ENCODE measurements at places on chromosomes 13 and 19.

DNA sequence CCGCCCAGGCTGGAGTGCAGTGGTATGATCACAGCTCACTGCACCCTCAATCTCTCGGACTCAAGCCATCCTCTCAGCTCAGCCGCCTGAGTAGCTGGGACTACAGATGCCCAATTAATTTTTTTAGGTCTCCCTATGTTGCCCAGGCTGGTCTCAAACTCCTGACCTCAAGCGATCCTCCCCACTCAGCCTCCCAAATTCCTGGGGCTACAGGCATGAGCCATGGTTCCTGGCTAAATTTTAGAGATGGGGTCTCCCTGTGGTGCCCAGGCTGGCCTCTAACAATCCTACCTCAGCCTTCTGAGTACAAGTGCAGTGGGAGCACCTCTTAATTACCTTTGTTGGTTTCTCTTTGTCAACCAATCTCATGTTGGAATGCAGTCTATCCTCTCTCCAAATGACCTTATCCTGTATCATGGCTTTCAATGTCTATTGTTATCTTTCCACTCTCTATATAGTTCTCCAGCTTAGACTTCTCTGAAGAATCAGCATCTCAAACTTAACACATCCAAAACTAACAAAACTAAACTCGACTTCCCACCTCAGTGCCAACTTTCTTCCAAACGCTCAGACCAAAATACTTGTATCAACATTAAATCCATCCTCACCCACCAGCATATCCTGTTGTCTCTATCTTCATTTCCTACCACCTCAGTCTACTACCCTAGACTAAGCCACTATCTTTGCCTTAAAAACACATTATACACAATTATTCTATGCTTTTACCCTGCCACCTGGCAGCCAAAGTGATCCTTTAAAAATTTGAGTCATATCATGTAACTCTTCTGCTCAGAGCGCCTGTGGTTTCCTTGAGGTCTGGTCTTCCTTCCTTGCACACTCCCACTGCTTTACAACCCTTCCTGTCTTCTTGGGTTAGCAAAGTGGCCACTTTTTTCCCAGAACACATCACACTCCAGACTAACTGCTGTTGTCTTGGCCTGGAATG, 6.7 kb downstream of the TPT1 start:
- peaks cover 16% of the 10 kb centered on the region for H3K36me3 ChIP-seq
- H3K27ac ChIP-seq: no peak overlapping the region
- H3K4me3 ChIP-seq: no peak overlapping the region
- no peak for DNase-seq
- H3K27me3 ChIP-seq: no peaks in the 10 kb centered on the region

GRCh38 chr19:46551164-46551563, 50.0 kb upstream of the CALM3 start:
- H3K4me1 ChIP-seq: no peaks in the 10 kb centered on the region
- no peaks in the 10 kb centered on the region for H3K36me3 ChIP-seq
- no peak overlapping the region for H3K27ac ChIP-seq

- no peak overlapping the region for H3K27ac ChIP-seq
- no peaks in the 10 kb centered on the region for H3K4me1 ChIP-seq
- no peaks in the 10 kb centered on the region for H3K36me3 ChIP-seq
- H3K4me3 ChIP-seq: no peak overlapping the region
Observed at GRCh38 chr13:44974056-44974793, 15.0 kb downstream of the NUFIP1 start.

GRCh38 chr19:45560686-45561085, 23.9 kb downstream of the OPA3 start:
- peaks cover 8% of the 10 kb centered on the region for H3K36me3 ChIP-seq
- H3K4me3 ChIP-seq: no peak overlapping the region
- peaks cover 11% of the 10 kb centered on the region for H3K4me1 ChIP-seq
- no peak for DNase-seq
- H3K27ac ChIP-seq: no peak overlapping the region

GRCh38 chr13:24863748-24864540, 100.0 kb downstream of the RNF17 start:
- no peak for DNase-seq
- H3K27ac ChIP-seq: no peak overlapping the region
- H3K4me3 ChIP-seq: no peak overlapping the region
- H3K4me1 ChIP-seq: no peaks in the 10 kb centered on the region

- H3K4me3 ChIP-seq: no peak overlapping the region
- H3K27ac ChIP-seq: no peak overlapping the region
- peaks cover 9% of the 10 kb centered on the region for H3K4me1 ChIP-seq
- no peaks in the 10 kb centered on the region for H3K36me3 ChIP-seq
- no peak for DNase-seq
- H3K27me3 ChIP-seq: no peaks in the 10 kb centered on the region
Observed at GRCh38 chr13:34307607-34308006, 489.7 kb downstream of the RFC3 start.

DNA sequence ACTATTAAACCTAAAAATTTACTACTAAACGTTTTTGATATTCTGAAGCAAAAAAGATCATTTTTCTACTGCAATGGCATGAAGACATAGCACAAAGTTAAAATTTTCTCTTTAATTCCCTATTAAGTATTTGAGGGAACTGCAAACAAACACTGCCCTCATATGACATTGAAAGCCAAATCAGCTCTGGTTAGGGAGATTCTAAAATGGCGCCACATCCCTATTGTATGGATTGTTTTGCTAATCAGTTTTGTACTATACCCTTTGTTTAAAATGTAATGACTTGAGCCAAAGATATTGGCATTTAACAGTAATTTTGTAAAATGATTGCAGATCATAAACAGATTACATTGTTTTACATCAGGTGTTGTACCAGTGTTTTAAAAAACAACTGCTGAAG, 65.8 kb downstream of the FLT1 start:
- no peak overlapping the region for H3K4me3 ChIP-seq
- H3K4me1 ChIP-seq: no peaks in the 10 kb centered on the region
- H3K27me3 ChIP-seq: no peaks in the 10 kb centered on the region
- H3K36me3 ChIP-seq: no peaks in the 10 kb centered on the region
- DNase-seq: no peak

DNA sequence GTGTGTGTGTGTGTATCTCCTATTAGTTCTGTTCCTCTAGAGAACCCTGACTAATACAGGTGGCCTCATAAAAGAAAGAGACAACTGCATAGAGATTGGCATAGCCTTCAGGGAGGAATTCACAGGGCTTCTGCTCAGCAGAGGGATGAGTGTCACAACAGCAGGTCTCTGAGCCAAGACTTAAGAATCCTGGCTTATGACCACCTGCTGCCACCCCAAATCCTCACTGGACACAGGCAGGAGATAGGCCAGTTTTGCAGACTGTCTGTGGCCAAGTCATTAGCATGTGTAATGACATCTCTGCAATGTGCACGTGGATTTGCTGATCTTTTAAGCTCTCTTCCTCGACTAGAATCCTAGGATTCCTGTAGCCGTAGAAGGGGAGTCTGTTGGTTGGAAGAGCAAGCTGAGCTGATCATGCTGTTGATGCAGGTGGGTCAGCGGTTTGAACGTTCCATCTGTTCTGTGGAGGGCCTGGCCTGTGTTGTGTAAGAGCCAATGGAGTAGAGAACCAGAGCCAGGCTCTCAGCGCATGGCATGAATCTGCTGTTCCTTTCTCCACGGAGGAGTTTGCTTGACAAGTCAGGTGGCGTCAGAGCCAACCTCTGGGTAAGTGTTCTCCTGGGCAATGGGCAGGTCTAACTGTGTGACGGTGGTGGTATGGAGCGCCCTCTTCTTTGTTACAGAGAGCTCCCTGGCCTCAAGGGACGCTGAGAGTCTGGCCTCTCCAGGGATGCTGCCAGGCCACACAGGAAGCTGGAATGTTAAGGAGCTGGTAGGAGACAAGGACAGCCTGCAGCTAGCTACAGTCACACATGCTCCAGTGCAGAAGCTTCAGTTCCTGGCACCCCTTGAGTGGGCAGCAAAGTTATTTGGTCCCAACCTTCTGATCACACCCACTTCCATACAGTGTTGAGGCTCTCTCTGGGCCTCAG, 503.1 kb downstream of the FOXO1 start:
- H3K4me1 ChIP-seq: no peaks in the 10 kb centered on the region
- H3K27me3 ChIP-seq: no peaks in the 10 kb centered on the region
- no peak overlapping the region for H3K27ac ChIP-seq
- no peaks in the 10 kb centered on the region for H3K36me3 ChIP-seq
- DNase-seq: no peak

DNA sequence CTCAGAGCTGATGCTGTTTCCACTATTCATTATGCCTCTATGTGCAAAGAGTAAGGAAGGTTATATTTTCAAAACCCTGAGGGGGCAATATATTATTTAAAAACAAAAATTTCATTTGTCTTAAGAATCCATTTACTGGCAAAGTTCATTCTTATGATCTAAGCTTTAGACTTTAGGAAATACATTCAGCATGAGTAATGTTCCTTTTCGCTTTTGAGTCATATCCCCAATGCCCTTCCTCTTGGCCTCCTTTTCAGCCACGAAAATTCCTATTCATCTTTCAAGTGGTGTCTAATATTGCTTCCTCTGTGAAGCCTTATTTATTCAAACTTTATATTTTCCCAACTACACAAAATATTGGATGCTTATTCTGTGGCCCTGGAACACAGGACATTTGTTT, 1317.0 kb downstream of the PCDH9 start:
- no peak overlapping the region for H3K4me3 ChIP-seq
- no peak for DNase-seq
- no peaks in the 10 kb centered on the region for H3K4me1 ChIP-seq
- H3K27me3 ChIP-seq: no peaks in the 10 kb centered on the region
- peak overlapping the region; percentile 16 for H3K27ac ChIP-seq

GRCh38 chr19:51168564-51169282, 26.6 kb downstream of the SIGLEC7 start:
- H3K27ac ChIP-seq: no peak overlapping the region
- peaks cover 4% of the 10 kb centered on the region for H3K4me1 ChIP-seq
- H3K36me3 ChIP-seq: no peaks in the 10 kb centered on the region

DNA sequence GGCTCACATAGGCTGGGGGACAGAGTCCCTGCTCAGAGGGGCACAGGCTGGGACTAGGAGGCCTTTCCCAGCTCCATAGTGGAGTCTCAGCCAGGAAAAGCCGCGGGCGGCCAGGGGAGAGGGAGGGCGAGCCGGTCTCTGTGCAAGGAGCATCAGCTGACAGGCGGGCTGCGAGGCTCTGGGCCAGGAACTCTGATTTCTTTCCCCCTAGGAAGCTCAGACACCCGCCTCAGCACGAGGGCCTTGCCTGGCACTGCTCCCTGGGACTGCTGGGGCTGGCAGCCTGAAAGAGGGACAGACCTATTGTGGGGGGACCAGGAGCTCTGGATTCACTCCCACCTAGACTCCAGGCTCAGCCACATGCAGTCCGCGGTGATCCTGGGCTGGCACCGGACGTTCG, 2.2 kb upstream of the PLK5 start:
- H3K4me1 ChIP-seq: peaks cover 10% of the 10 kb centered on the region
- no peaks in the 10 kb centered on the region for H3K36me3 ChIP-seq
- no peak overlapping the region for H3K4me3 ChIP-seq
- no peak for DNase-seq
- H3K27me3 ChIP-seq: peaks cover 11% of the 10 kb centered on the region

DNA sequence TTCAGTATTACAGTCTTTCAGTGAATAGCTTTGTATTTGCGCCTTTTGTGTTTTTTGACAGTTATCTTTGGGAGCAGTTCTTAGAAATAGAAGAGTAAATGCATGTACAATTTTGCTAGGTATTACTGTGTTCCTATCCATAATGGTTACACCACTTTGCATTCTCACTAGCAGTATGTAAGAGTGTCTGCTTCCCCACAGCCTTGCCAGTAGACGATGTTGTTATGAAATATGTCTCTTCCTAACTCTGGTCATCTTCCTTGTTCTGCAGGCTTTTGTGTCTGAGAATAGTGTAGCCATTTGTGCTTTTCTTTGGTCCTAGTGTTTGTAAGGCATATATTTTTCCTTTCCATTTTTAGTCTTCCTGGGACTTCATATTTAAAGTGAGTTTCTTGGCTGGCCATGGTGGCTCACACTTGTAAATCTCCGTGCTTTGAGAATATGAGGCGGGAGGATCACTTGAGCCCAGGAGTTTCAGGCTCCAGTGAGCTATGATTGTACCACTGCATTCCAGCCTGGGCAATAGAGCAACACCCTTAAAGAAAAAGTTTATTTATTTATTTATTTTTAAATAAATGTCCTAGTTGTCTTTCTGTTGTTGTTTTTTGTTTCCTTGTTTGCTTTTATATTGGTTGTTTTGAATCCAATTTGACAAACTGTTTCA, 140.3 kb downstream of the PDS5B start:
- H3K36me3 ChIP-seq: peaks cover 19% of the 10 kb centered on the region
- H3K4me3 ChIP-seq: no peak overlapping the region
- no peaks in the 10 kb centered on the region for H3K27me3 ChIP-seq

DNA sequence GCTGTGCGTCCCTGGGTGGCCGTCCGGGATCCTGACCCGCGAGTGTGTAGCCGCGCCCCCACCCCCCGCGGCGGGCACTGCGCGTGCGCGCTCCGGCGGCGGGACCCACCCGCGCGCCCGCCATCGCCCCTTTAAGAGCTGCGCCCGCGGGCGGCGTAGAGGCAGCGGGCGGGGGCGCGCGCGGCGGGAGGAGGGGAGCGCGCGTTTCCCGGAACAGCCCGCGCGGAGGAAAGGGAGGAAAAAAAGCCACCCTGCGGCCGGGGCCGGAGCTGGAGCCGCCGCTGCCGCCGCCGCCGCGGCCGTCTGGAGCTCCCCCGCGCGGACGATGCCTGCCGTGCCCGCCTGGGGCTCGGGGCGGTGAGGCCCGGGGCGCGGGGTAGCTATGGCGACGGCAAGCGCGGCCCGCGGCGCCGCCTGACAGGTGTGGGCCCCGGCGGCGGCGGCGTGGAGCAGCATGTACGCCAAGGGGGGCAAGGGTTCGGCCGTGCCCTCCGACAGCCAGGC, at the start of gene SSBP4:
Gene SSBP4 (plus strand): TSS at position 204 of the 504 bp plus-strand sequence. CDS start 251 bp downstream, at position 455.
- peaks cover 60% of the 10 kb centered on the region for H3K4me1 ChIP-seq
- peak within 1 kb of the TSS; percentile 90 for H3K27ac ChIP-seq
- no peaks in the 10 kb centered on the region for H3K27me3 ChIP-seq
- no peaks in the 10 kb centered on the region for H3K36me3 ChIP-seq
- H3K4me3 ChIP-seq: peak within 1 kb of the TSS; percentile 55

DNA sequence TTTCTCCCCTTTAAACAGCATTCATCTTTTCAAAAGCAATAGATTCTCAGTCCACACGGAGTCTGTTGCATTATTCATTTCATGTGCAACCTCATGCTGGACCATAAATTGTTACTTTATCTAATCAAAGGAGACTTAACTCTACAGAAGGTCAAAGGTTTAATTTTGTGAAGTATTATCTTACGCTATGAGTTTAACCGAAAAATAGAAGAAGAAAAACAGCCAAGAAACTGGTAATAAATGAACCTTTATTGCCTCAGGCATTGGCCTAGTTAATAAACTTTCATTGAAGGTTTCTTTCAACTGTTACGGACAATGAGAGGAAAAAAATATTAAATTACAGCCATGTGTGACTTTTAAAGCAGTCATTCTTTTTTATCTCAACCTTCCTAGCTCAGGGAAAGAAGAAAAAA, 223.6 kb downstream of the DACH1 start:
- H3K4me1 ChIP-seq: no peaks in the 10 kb centered on the region
- H3K4me3 ChIP-seq: no peak overlapping the region
- no peak overlapping the region for H3K27ac ChIP-seq
- H3K36me3 ChIP-seq: no peaks in the 10 kb centered on the region
- no peaks in the 10 kb centered on the region for H3K27me3 ChIP-seq
- no peak for DNase-seq
